NCI-H774 (cell line): ENCODE measurements at places on chromosomes 3 and 15.

DNA sequence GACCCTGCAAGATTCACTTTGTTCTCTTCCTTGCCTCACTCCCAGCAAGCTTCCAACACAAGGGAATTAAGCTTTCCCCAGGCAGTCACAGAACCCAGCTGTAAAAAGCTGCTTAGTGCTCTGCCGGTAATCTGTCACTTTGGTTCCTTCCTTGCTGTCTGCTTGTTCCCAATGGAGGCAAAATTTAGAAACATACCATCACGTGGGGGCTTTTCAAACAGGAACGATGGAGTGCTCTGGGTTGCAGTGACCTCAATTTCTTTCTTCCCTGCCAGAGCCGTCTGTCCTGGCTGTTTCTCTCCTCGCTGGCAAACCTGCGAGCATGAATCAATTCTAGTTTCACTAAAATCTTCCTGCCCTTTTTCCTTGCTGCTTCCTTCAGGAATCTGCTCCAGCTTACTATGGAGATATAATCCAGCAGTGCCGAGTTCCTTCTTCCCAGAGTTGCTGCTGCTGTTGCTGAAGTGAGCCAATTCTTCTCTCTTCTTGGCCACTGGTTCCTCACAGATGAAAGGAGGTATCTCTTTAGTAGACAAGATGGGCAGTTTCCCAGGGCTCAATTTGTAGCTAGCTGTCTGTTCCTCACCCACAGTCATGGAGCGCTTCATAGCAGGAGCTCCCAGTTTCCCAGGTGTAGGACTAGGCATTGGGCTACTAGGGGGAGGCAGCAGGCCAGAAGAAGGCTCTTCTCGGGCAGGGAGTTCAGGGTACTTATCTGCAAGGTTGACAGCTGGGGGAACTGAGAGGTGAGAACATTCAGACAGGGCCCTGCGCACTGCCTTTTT lies 88.1 kb downstream of the DHX30 start:
- no peak for DNase-seq

GRCh38 chr3:25457671-25458419 lies 29.8 kb downstream of the RARB start:
- no peak for DNase-seq

GRCh38 chr15:90903733-90904536 lies 833 bp downstream of the MAN2A2 start:
- no peak for DNase-seq

- no peak for DNase-seq
These were observed 41.5 kb upstream of the RAB6B start for GRCh38 chr3:133937061-133937686.

- DNase-seq = no peak
These were observed 170.2 kb upstream of the IL12A start for GRCh38 chr3:159818399-159818798.

- DNase-seq = no peak
These were observed 40.8 kb downstream of the CLDN1 start for GRCh38 chr3:190281308-190282051.

- DNase-seq = no peak
These were observed 123.3 kb upstream of the CTNNB1 start for GRCh38 chr3:41075975-41076374.

GRCh38 chr3:66803206-66803605 lies 194.9 kb upstream of the KBTBD8 start:
- no peak for DNase-seq
